CD4-positive, alpha-beta T cell treated with Interleukin-2 at 100 ng/mL for 4 hours (primary cell): ENCODE measurements at places on chromosomes 13 and 19.
A peak's percentile ranks its signal among the peaks of the same experiment; 100 is the strongest.

GRCh38 chr13:61927648-61928047 lies 512.0 kb upstream of the PCDH20 start:
- no peak for DNase-seq

GRCh38 chr13:106680796-106681472 lies 113.0 kb upstream of the ARGLU1 start:
- DNase-seq: no peak

DNA sequence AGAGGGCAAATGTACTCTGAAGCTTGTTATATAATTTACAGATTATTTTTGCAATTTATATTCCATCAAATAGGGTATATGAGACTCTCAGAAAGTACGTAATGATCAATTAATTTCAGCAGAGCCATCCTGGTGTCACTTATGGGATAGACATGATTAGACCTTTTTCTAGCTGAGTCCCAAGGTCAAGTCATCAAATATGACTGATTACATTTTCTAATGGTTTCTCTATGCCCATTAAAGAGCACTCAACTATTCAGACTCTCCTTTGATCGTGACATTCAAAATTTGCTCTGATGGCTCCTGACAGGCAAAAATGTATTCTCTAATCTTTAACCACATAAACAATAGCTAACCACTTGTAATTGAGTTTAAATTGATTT lies 469.2 kb downstream of the COG6 start:
- no peak for DNase-seq

DNA sequence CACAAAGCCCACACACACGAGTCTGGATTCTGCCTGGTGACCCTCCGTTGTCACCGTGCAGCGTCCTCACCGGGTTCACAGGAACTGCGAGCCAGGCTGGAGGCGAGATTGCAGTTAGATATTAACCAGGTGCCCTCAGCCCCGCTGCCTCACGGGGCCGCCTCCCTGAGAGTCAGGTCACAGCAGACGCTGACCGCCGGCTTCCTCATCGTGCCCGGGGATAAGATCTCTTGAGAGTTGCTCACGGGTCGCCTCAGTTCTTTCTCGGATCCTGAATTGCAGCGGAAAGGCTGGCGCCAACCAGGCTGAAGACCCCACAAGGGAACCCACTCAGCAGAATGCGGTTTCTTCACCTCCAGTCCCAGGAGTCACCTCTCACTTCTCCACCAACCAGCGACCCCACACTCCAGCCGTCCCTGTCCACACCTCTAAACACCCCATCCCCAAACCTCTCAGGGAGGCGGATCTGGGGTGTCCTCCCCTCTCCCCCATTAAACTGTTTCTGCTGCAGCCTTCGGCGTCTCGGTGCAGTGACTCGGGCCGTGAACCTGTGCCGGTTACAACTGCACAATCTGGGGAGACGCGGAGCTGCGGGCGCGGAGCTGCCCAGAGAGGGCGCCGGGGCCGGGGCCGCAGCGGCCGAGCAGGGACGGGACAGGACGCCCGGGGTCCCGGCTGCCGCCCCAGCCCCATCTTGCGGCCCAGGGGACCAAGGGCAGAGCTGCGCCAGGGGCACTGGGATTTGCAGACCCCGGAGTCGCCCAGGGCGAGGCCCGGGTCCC lies 591 bp downstream of the ZNF823 start:
- DNase-seq: peak; percentile 13

DNA sequence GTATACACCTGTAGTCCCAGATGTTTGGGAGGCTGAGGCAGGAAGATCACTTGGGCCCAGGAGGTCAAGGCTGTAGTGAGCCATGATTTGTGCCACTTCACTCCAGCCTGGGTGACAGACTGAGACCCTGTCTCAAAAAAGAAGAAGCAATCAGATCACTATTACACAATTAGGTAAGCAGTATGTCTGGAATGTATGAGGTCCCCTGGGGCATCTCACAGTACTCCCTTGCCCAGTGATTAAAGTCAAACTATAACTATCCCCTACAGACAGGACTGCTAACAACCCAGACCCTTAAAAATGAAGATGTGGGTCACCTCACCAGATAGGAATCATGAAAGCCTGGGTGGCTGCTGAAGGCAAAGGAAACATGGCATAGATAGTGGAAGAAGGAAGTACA lies 9.4 kb upstream of the PAN3 start:
- no peak for DNase-seq

- no peak for DNase-seq
These were observed 357.4 kb downstream of the TDRD3 start for GRCh38 chr13:60754211-60755090.

- DNase-seq: no peak
These were observed 47.0 kb downstream of the RBM26 start for GRCh38 chr13:79359064-79359463.

GRCh38 chr19:27657271-27658051 lies 1555.5 kb downstream of the UQCRFS1 start:
- no peak for DNase-seq

GRCh38 chr13:28268800-28269223 lies 130.5 kb downstream of the PAN3 start:
- no peak for DNase-seq

DNA sequence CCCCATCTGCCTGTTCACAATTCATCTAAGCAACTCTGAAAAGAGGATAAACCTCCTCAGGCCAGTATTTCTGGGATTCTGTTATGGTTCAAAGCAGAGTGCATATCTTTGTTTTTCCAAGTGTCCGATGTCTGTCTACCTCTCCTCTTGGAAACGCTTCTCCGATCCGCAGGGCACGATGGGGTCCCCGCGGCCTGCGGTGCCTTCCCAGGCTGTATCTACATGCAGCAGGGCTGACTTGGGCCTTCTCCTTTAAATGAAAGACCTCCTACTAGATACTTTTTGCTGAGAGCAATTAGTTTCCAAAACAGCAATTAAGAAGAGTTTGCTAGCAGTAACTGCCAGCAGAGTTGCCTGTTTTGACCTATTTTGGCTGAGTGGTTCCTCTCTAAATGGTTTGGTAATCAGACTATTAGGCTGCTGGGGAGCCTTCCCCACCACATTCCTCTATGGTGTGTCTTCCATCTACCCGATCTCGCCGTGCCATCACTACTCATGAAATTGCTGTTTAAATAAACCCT lies 23.5 kb downstream of the COL4A2 start:
- DNase-seq: no peak

DNA sequence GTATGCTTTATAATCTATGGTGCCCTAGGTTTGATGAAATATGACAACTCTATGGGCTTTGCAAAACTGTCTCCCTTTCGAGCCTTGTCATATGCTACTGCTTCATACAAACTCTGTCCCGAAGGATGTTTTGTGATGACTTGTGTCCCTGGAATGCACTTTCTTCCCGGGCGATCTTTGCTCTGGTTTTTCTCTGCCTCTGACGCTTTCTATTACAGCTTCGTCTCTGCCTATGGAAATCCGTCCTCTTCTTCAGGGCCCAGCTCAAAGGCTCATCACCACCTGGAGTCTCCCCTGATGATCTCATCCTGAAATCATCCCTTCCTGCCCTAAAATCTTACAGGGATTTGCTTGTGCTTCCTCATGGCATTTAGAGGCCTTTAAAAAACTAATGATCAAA lies 191.5 kb upstream of the KL start:
- DNase-seq: no peak

- no peak for DNase-seq
These were observed 1.2 kb upstream of the CCDC124 start for GRCh38 chr19:17931532-17932191.

DNA sequence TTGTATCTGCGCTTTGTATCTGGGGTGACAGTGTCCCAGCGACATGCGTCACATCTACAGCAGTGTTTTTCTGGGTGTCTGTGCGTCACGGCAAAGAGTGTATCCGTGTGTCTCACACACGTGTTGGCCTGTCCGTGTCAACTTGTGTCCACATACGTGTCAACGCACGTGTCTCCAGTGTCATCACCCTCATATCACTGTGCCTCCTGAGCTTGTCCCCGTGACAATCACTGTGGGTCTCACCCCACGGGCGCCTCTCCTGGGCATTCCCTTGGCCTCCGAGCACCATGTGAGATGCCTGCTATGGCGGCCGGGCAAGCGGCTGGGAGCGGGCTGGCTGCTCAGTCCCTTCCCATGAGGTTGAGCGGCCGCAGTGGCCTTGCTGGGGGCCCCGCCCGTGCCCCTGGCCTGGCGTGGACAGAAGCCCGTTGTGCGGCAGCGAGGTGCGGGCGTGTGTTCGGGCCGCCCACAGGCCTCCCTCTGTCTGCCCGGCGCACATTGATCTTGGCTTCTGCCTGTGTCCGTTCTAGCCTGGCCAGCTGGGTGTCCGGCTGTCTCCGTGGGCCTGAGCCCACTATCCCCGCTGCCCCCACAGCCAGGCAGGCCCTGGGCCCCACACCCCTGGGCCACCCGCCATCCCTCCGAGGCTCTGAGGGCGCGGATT lies 6.4 kb downstream of the NFIX start:
- no peak for DNase-seq

GRCh38 chr19:6069268-6069791 lies 41.0 kb downstream of the RFX2 start:
- DNase-seq: peak; percentile 13

GRCh38 chr19:40261631-40262030 lies 23.5 kb downstream of the AKT2 start:
- DNase-seq: no peak

- DNase-seq: no peak
These were observed 332.2 kb upstream of the GPC6 start for GRCh38 chr13:92894447-92894846.

DNA sequence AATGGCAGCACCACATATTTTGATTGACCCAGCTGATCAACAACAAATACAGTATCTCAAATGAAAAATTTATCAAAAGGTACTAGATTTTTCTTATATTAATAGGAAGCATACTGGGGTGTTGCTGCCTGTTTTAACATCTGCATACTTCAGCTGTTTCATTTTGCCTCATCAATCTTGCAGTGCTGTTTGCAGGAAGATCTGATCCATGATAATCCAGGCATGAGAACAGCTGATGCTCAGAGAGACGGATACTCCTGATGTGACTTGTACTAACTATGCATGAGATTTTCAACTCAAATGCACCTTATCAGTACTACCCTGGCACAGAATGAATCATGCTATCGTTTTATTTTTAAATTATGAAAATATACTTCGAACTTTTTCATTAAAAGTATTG lies 2136.8 kb downstream of the PCDH9 start:
- DNase-seq: no peak

DNA sequence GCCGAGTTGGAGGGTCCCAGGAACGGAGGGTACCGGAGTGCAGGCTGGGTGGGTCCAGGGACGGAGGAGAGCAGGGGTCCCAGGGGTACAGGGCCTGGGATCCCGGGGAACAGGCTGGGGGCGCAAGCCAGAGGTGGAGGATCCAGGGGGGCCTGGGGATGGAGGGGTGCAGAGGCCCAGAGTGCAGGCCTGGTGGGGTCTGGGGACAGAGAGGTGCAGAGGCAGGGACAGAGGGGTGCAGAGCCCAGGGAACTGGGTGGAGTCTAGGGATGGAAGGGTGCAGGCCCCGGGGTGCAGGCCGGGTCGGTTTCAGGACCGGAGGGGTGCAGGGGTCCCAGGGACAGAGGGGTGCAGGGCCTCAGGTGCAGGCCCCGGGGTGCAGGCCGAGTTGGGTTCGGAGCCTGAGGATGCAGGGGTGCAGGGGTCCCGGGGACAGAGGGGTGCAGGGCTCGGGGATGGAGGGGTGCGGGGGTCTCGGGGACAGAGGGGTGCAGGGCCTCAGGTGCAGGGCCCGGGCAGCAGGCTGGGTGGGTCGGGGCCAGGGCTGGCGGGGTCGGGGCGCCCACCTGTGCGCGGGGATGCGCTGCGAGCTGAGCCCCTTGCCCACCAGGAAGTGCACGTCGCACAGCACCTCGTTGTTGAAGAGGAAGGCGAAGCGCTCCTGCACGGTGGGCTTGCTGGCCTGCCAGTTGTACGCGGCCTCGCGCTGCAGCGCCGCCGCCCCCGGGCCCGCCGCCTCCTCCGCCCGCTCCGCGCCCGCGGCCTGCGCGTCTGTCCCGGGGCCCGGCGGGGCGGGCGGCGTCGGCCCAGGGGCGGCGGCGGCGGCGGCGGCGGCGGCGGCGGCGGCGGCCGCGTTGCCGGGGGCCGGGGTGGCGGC lies 545 bp downstream of the BTBD2 start:
- no peak for DNase-seq

DNA sequence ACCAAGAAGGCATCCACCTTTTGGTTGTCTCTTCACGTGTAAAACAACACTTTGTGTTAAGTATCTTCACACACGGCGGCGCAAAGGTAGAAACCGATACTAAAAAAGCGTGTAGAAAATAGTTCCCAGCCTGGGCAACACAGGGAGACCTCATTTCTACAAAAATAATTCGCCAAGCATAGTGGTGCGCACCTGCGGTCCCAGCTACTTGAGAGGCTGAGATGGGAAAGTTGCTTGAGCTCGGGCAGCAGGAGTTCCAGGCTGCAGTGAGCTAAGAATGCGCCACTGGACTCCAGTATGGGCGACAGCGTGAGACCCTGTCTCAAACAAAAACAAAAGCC lies 573 bp upstream of the ERCC5 start:
- DNase-seq: no peak

DNA sequence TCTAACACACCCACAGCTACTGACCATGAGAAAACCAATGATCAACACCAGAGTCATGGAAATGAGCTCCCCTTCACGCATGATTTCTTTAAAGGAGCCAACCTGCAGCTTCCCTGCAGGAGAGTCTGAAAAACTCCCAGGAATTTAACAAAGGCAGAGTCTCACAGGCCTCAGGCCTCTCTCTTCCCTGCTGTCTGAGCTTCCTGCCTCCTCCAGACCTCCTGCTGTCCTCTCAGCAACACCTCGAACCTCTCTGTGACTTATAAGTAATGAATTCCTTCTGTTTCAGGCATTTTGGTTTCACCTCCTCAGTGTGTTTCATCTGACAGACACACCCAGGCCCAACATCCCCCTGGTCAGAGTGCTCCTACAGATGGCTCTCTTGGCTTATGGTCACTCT lies 1044.4 kb downstream of the UQCRFS1 start:
- DNase-seq: no peak

DNA sequence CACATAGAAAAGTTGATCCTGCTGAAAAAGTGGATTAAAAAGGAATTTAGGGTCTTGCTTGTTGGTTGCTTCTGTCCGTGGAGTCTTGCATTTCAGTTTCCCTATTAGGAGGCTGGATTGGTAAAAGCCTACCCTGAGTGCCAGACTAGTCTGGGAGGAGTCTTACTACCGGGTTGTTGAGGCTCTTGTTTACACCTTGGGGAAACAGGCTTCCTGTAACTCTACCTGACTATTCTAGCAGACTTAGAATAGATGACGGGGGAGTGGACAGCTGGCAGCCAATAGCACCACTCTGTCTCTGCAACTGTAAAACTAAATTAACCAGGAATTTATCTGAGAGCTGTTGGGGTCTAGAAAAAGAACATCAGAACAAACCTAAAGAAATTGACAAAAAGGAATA lies 11.3 kb upstream of the MPHOSPH8 start:
- no peak for DNase-seq

- no peak for DNase-seq
These were observed 11.9 kb downstream of the SNRPA start for GRCh38 chr19:40762754-40763470.

GRCh38 chr13:106570299-106570852 lies 2.4 kb upstream of the ARGLU1 start:
- DNase-seq: peak; percentile 82

GRCh38 chr13:98559169-98559568 lies 17.7 kb downstream of the STK24 start:
- DNase-seq: no peak

- DNase-seq: no peak
These were observed 254.0 kb upstream of the ARGLU1 start for GRCh38 chr13:106821979-106822378.
